ENCODE measurements at places on chromosomes 5 and 9. TPM values are rescaled to one million over a fixed set of nuclear protein-coding genes. Genes with fewer than 3 reads are reported as not detected.

The ROR2 gene
- total RNA-seq = 5.2 TPM

The PCDHGB7 gene
- total RNA-seq = 4.2 TPM

The LHX6 gene
- total RNA-seq = 3.7 TPM

DNA sequence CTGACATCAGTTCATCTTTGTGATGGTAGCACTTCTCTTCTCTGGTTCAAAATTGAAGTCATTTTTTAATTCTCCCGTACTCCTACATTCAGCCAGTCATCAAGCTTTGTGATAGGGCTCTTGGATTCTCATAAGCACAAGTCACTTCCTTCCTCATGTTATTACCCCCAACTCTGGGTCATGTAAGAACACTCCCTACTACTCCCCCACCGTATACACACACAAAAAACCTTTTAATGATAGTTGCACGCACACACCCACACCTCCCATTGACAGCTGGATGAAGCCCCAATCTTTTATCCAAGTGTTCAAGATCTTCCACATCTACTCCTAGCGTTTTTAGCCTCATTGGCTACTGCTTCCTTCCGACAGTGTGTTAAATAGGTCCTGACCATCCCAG lies 16.8 kb downstream of the KDM3B start:
- peak overlapping the region; percentile 31 for H3K27ac ChIP-seq
- no peak overlapping the region for H3K4me3 ChIP-seq
- H3K36me3 ChIP-seq = peaks cover 8% of the 10 kb centered on the region
- no peak for DNase-seq
- no peaks in the 10 kb centered on the region for H3K27me3 ChIP-seq
- H3K4me1 ChIP-seq = peaks cover 4% of the 10 kb centered on the region

DNA sequence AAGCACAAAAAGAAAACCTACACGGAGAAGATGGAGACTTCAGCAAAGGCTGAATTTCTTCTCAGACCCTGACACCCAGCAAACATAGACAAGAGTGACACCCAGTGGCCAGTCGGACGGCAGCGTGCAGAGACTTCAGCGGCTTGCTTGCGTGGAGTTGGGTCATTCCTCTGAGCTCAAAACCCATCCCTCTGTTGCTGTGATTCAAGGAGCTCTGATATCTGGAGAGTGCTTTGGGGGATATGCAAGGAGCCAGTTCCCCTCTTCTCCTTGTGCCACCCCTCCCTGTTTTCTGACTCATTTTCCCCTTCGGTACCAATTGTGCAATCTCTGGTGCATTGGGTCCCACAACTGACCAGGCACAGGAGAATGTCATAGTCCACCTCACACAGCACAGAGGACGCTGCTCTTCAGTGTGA lies 27.5 kb downstream of the SH3TC2 start:
- DNase-seq = peak; percentile 81
- H3K4me1 ChIP-seq = no peaks in the 10 kb centered on the region
- H3K36me3 ChIP-seq = no peaks in the 10 kb centered on the region
- H3K27ac ChIP-seq = no peak overlapping the region
- peaks cover 2% of the 10 kb centered on the region for H3K27me3 ChIP-seq
